Erythroblast (primary cell): ENCODE measurements at places on chromosomes 4 and X.

DNA sequence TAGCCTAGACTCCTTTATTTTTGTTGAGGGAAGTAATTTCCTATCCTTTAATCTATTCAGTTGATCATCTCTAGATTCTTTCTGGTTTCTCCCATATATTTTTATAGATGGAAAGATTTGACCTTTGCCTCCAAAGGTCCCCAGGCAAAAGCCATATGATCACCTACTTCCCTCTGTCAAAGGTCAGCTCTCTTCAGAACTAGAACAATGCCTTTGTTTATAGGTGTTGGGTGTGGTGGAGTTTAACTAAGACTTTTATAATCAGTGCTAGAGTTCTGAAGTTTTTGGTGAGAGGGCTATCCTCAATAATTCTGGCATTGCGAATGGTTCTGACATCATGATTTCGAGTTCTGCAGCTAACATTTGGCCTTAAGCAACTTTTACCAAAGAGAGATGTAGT lies 19.0 kb upstream of the DCAF8L2 start:
- DNase-seq, result no peak

DNA sequence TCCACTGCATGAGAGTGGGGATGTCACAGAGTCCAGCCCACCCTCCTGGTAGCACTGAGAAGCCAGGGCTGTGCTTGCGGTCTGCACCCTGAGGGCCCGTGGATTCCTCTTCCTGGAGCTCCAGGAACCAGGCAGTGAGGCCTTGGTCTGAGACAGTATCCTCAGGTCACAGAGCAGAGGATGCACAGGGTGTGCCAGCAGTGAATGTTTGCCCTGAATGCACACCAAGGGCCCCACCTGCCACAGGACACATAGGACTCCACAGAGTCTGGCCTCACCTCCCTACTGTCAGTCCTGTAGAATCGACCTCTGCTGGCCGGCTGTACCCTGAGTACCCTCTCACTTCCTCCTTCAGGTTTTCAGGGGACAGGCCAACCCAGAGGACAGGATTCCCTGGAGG lies 2.7 kb downstream of the MAGEA1 start:
- no peak for DNase-seq

- DNase-seq, result no peak
Observed at GRCh38 chr4:15586066-15586465, 69.1 kb downstream of the FBXL5 start.

- no peak for DNase-seq
Observed at GRCh38 chr4:146029939-146030710, 91.5 kb upstream of the ZNF827 start.

DNA sequence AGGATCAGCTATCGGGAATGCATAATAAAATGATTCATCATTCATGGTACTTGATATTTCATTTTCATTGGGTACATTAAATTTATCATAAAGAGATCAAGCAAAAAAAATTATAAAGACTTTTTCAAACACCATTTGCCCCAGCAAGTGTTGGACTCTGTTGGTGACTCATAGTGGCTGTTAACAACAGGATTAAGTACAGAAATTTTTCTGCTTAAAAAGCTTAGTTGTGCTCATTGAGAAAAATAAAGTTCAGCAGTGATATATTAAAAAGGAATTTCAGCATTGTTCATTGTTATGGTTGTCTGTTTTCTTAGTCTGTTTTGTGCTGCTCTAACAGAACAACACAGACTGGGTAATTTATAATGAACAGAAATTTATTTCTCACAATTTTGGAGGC lies 86.2 kb upstream of the PCDH10 start:
- DNase-seq, result no peak

DNA sequence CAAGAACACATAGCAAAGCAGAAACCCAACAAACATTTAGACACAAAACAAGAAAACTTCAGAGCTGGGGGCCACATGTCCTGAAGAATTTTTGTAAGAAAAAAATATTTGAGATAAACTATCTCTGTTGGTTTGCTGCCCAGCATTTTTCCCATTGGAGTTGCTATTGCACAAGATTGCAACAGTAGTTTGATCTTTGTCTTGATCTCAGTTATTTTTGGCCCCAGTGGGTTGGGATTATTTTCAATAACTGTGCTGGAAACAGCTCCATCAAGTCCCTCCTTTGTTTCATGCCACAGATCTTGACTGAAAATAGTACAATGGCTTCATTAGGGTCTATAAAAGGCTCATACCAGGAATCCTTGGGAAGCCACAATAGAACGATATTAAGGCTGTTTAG lies 103.8 kb upstream of the RAI2 start:
- DNase-seq, result no peak

DNA sequence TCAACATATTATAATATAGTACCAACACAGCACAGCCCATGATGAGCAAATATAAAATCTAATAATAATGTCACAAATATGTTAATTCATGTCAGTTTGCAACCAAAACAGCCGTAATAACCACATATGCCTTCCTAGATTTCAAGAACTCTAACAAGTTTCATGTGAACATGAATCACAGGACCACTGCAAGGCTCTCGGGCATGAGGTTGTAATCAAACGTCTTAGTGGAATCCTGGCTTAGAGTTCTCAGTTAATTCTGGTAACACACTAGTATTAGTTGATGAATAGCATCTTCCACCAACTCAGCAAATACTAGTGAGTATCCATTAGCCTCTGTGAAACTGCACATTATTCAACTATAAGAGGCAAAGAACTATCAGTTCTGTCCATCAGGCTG lies 379.3 kb upstream of the TENM3 start:
- no peak for DNase-seq

GRCh38 chrX:21708116-21708515 lies 49.8 kb downstream of the SMPX start:
- DNase-seq, result no peak

DNA sequence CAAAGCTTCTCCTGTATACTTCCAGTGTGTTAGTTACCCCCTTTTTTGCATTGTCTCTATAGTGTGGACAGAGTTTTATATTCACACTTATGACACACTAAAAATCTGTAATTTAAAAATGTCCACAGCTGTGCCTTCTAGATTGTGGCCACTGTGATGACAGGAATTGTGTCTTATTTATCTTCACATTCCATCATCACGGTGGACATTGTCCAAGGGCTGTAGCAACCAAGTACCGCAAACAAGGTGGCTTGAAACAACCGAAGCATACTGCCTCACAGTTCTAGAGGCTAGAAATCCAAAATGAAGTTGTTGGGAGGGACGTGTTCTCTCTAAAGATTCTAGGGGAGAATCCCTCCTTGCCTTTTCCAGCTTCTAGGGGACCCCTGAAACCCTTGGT lies 32.3 kb downstream of the CHRNA9 start:
- no peak for DNase-seq

DNA sequence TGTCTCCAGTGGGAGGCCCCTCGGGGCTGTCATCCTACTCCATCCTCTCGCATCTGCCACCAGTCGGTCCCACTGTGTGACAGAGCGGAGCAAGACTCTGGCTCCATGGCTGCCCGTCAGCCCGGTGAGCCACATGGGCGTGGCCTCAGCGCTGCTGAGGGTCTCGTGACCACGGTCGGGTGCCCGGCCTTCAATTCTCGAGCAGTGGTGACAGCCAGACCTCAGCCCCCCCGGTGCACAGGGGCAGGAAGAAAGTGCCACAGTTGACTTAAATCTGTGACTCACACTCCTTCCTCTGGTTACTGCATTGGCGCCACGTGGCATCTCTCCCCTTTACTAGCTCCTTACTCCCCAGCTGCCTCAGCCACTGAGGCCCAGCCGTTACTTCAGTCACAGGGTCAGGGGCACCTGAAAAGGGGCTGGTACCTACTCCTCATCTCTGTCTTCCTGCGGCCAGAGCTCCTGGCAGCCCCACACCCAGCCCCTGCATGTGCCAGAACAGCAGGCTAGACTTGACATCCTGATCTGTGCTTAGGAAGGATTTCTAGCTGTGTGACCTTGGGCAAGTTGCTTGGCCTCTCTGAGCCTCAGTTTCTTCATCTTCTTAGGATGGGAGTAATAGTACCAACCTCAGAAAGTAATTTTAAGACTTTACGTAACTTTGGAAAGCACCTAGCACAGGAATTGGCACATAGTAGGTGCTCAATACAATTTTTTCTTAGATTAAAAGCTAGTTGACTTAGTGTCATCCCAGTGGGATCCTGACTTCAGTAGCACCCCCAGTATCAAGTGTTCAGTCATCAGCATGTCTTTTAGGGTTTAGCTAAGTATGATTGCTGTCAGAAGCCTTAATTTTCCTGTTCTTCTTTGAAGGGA lies 66.1 kb downstream of the TNIP2 start:
- no peak for DNase-seq

DNA sequence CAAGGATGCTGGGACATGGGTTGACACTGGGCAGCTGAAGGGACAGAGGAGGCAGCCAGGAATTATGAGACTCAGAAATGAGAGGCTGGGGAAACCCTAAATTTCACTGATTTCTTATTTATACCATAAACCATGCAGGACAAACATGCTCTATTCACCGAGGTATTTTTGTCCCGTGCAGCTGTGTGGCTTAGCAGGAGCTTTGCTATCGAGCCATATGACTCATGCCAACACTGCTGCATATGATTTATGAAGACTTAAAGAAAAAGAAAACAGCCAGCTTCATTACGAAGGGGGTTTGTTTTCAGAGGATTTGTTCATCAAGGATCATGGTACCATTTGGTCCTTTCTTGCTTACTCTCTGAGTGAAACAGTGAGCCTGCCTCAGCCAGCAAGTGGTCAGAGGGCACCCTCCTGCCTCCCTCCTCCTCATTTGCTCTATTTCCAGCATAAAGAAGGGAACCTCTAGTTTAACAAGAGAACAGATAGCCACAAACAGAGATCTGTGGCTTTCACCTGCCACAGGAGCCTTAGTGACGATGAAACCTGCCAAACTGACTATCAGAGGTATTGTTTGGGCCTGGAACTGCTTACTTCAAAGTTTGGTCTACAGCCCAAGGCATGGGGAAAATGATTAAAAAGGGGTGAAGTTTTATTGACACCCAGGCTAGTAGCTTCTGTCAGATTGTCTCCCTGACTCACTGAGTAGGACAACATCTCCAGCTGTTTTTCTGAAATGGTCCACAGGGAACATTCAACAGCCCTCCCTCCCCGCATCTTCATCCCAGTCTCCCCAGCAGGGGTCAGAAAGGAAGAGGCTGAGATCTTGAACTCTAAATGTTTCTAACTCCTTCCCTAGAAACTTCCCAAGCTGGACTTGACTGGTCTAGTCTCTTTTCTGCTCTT lies 80.1 kb upstream of the MAML3 start:
- DNase-seq, result no peak

GRCh38 chr4:115688961-115689360 lies 575.5 kb upstream of the NDST4 start:
- no peak for DNase-seq

GRCh38 chr4:185987961-185988627 lies 80.9 kb upstream of the TLR3 start:
- DNase-seq, result no peak

DNA sequence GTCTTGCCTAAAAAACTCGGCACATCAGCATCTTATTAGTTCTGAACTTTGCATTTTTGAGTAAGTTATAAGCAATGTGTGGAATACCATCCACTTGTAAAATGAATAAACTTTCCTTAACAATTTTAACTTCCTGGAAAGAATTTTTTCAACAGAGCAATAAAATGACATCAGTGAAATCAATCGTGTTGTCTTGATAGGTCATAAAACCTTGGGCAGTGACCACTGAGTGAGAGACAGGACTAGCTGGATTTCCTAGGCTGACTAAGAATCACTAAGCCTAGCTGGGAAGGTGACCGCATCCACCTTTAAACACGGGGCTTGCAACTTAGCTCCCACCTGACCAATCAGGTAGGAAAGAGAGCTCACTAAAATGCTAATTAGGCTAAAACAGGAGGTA lies 403.0 kb upstream of the CNKSR2 start:
- DNase-seq, result no peak

DNA sequence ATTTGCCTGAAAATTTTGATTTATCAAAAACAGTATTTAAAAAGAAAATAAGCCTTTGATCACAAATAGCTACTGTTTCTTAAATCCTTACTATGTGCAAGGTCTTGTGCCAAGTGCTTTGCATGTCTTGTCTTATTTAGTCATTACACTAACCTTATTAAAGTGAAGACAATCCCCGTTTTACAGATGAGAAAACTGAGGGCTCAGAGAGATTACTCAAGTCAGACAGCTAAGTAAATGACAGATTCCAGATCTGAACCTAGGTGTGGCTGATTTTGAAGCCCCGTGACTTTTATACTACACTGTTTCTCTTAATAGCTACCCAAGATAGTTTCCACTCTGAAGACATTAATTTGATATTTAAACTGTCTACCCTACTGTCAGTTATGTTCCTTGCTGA lies 38.2 kb downstream of the AFF2 start:
- no peak for DNase-seq

GRCh38 chrX:116230130-116230898 lies 59.8 kb downstream of the AGTR2 start:
- DNase-seq, result no peak

- DNase-seq, result no peak
Observed at GRCh38 chr4:185892165-185892564, 80.2 kb upstream of the SORBS2 start.

DNA sequence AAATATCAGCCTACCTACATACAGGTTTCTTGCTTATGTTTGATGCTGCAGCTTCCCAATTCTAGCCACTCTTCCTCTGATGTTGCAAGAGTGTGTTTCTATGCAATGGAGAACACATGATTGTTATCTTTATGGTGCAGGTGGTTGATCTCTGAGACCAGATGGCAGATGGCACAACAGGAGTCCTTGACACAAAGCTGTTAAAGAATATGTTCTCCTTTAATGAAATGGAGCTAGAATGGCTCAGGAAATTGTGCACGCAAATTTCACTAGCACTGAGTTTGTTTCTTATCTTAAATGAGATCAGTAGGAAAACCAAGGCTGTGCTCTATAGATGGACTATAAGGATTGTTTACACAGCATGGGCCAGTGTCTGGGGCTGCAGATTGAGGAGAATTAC lies 29.9 kb upstream of the TTC29 start:
- no peak for DNase-seq

GRCh38 chrX:7441586-7441985 lies 293.6 kb upstream of the PUDP start:
- DNase-seq, result no peak

DNA sequence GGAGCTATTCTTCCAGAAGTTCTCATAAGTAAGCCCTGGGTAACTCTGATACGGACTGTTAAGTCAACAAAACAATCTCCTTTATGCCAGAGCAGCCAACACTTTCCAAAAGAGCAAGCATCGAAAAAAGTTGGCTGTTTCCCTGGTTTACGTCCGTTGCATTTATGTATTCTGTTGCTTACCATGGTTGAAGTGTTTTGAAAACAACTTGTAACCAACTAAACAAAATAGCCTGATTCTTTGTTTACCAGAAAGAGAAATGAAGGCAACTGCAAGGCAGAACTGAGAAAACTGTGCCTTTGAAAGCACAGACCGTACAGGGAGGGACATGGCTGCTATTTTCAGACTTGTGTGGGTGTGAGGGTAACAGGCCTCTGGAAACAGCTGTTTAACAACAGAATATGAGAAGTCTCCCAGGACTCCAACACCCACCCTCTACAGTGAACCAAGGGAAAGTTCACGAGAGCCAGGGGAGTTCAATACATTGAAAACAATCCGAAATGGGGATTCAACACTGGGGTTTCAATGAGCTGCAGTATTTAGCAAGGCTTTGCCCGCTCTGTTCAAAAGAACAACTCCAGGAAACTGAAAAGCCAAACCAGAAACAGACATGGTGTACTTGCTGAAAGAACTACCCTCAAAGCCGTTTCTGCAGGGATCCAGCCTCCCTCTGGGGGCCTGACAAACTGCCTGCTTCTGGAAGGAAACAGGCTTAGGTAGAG lies 95.8 kb upstream of the EGFL6 start:
- no peak for DNase-seq

GRCh38 chr4:169226565-169226964 lies 44.2 kb downstream of the SH3RF1 start:
- no peak for DNase-seq
